ENCODE measurements at places on chromosomes 2 and 18.

DNA sequence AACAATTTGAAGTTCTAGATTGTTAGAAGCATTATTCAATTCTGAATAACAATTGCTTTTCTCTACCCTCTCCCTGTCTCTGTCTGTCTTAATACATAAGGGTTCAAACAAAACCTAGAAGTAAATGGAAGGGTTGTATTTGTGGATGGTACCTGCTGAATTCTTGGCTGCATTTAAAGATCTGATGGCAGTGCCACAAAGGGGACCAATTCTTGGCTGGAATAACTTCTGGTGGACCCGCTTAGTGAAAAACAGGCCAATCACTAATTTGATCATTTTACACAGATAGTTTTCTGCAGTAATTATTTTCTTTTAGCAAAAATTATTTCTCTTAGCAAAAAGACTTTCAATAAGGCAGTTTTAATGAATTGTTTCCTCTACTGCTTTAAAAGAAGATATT is 353.5 kb downstream of the MYCN start:
- DNase-seq = no peak

GRCh38 chr2:128602038-128602698 is 283.5 kb upstream of the HS6ST1 start:
- DNase-seq = no peak

DNA sequence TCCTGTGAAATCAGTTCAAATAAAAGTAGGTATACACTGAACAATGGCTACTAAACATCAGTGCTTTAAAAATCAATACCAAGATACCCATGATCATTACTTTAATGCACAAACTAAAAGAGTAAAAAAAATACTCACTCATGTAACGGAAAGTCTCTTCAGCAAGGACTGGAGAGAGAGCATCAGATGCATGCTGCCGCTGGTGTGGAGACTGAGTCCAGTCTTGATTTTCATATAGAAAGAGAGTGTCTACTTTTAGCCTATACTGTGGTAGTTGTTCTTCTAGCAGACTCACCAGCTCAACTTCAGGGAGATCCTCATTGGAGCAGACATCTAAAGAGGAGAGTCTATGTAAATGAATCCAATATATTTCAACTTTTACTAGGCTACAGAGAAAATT is 44.0 kb downstream of the TRAK2 start:
- no peak for DNase-seq

DNA sequence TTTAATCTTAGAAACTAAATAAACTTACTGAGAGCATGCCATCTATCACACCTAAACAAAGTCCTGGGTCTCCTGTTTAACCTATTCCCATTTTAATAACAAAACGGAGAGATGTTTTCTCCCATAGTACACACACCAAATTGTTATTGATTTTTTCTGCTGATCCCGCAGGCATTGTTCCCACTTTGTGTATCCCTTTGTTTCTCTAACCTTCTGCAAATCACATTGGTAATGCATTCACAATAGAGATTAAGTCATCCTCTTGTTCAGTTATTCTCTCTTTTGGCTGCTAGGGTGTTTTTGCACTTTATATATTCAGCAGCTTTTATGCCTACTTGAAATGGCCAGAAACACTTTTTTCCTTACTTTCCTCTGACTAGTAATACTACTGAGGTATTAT is 1071.9 kb upstream of the CDH2 start:
- DNase-seq = no peak

DNA sequence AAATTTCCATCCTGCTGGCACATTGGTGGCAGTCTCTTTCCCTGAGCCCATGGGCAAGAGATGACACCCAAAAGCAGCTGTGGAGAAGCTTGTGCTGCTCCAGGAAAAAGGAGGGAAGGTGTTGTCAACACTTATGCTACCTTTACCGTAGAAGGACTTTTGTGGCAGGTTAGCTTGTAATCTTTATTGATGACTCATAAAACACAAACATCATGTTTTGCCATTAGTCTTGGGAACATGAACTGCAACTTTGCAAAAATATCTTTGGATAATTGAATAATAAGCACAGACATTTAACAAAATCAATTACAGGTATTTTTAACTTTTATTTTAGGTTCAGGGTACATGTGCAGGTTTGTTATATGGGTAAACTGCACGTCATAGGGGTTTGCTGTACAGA is 33.4 kb downstream of the DRC1 start:
- DNase-seq = no peak

DNA sequence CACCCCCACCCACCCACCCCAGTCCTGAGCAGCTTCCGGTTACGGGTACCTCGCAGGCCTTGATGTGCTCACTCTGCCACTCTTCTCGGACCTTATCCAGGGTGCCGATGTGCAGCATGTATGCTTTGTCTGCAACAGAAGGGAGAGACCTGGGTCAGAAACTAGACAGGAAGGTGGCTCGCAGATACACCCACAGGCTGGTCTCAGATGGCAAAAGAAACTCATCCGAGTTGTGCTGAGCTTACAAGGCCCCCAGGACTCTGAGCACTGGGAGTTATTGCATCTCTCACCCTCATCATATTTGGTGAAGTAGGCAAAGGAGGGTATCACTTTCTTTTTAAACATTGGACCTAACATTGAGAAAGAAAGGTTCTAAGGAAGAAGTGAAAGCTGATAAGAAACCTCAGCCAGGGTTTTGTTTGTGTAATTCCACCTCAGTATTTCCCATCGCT is 30.6 kb upstream of the EPG5 start:
- no peak for DNase-seq

DNA sequence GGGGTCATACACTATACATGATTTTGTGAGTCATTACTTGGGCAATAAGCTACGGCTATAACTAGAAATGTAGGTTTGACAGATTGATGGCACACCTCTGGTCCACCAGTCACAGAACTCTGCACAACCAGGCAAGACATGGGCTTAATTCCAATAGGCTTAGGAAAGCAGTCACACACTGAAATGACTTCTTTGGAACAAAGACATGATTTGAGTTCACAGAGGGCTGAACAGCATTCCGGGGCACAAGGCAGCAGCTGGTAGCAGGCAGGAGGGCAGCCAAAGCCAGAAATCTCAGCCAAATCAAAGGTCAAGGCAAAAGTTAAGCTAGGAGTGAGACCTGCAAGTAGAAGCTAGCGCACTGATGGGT is 27.4 kb downstream of the FABP1 start:
- DNase-seq = no peak

GRCh38 chr18:11146947-11147345 is 2.4 kb downstream of the PIEZO2 start:
- no peak for DNase-seq

GRCh38 chr18:23992941-23993280 is 21.6 kb upstream of the TTC39C start:
- no peak for DNase-seq

DNA sequence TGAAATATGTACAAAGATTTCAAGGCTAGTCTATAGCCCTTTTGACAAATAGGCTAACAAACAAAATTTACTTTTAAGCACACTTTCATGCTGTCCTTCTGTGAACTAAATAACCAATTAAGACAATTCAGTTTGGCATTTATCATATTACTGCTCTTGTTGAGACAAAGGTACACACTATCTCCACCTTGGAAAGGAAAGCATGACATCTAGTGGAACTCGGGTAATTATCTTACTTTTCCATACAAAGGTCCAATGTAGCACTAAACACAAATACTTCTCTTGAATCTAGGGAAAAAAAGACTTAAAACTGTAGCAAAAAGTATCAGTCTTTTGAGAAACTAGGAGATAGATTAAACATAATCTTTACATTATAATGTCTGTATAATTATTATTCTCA is 125.0 kb upstream of the CD226 start:
- peak; percentile 69 for DNase-seq
